ENCODE measurements at places on chromosomes 3 and 15.

GRCh38 chr3:5505997-5506396 is 318.5 kb downstream of the EDEM1 start:
- DNase-seq = no peak

- no peak for DNase-seq
Measured at GRCh38 chr15:66053991-66054390, 184.7 kb downstream of the RAB11A start.

DNA sequence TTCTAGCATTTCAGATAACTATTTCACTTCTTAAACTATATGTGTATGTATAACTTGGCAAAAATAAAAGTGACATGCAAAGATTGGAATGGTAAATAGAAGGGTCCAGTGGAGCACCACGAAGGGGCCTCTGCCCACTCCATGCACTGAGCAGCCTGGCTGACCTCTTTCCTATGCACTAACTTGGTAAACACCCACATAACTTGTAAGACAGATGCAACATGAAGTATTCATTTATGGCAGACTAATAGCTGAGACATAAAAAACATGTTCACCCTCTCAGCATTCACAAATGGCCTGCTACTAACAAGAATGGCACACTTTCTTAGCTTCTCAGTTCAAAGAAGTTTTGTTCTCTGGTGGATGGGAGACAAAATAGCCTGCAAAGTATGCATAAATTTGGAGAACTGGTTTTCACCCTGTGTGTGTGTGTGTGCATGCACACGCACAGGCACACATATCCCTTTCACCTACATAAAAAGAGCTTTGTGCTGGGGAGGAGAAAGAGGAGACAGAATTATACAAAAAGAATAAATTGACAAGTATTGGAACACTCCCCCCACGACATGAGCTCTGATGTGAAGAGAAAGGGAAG is 26.5 kb upstream of the RYK start:
- DNase-seq = no peak

GRCh38 chr15:91679447-91679846 is 174.1 kb upstream of the SLCO3A1 start:
- no peak for DNase-seq

DNA sequence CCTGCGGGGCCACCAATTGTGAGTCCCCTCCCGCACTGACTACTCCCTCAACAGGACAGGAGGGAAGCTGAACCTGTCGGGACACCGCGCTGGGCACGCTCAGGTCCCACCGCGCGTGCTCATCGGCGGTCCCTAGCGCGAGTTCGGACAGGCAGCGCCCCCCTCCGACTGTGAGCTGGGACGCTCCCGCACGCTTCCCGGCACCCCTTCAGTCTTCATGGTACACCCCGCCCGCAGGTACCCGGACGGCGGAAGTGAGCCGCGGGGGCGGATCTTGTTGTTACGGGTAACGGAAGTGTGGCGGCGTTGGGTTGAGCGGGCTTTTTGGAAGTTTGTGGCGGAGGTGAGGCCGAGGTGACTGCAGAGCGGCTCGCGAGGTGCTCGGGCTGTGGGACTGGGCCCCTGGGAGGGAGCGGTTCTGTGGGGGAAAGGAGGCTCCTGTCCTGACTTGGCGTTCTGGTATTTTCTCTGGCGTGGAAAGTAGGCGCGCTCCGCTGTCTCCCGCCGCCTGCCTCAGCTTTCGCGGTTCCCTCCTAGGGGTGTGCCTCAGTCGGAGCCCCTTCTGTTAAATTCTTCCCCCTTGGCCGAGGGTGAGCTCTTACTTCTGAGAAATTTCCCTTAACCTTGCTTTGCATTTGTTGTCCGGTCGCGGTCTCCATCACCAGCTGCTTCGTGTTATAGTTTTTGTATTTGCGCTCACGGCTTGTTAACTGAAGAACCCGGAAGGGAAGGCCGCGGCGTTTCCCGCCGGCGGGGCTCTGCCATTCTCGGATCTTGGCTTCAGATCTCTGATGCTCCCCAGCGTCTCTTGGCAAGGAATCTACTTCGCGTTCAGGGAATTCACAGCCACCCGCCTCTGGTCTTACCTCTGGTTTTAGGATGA is at the start of gene FANCI:
Gene FANCI (plus strand): TSS at position 289 of the 883 bp plus-strand sequence. CDS start 3,669 bp downstream, outside the sequence.
- peak; percentile 52 for DNase-seq

GRCh38 chr15:57570340-57570739 is 21.4 kb upstream of the MYZAP start:
- DNase-seq = no peak

DNA sequence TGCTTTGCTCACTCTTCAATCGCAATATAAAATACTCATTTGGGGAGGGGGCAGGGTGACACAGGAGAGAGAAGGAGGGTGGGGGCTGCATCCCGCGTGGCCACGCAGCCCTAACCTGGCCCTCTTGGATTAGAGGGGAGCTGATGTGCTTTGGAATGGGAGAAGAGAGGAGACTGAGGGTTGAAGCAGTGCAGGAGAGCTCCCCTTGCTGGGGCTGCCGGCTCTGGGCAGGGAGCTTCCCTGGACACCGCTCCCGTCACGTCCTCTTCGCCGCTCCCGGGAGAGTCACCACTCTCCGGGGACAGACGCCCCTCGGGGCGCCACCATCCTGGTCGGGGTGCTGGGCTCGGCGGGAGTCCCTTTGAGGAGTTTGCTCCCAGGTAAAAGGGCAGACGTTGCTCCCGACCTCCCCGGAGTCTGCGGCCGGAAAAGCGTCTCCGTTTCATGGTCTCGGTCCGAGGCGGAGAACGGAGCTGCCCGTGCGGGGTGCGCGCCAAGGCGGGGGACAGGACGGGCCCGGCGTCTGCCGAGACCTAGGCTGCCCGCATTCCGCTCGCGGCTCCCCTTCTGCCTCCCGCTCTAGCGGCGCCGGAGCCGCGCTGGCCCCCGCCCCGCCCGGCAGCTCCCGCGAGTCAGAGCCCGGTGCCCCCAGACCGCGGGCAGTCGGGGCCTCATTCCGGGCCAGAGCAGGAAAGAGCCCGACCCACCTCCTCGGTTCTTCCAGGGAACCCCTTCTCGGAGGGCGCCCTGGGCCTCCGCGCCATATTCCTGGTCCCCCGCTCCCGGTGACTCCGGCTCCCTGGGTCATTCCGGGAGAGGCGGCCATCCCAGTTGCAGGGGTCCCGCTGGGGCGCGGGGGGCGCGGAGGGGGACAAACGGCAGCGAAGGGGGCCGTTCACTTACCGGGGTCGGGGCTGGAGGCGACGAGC is 603 bp downstream of the SLC7A14 start:
- DNase-seq = no peak

- no peak for DNase-seq
Measured at GRCh38 chr3:14685179-14685578, 10.2 kb downstream of the C3orf20 start.

- DNase-seq = no peak
Measured at GRCh38 chr3:19931180-19931692, 2.8 kb downstream of the EFHB start.

DNA sequence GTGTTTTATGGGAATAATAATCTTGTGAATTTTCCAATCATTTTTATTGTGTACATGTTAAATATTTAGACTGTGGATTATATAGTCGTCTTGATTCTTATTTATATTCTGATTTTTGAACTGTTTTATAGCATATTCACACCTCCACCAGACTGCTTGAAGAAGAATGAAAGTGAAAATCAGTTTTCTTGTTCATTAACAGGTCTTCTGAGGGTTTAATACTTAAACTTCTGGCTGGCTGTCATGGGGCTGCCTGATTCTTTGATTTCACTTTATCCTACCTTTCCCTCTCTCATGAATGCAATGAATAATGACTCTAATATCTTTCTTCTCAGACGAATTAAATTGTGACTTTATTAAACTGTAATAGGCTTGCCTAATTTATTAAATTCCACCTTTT is 56.2 kb downstream of the ATP2C1 start:
- no peak for DNase-seq

All from epithelial cell of proximal tubule (primary cell).